ENCODE measurements at places on chromosomes 13 and 19.

DNA sequence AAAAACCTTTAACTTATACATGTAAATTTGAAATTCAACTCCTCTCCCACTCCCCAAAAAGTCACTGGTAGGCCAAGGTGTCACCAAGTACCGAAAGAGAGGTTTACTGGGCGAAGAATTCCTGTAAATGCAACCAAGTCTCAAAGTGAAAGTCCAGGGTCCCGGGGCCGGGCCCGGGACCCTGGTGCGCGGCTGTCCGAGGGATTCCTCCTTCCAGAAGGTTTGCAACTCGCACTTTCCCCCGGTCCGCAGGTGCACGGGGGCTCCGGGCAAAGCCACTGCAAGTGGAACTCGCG, 1.1 kb downstream of the STK24 start:
- DNase-seq = no peak

GRCh38 chr19:16801600-16802013, 27.6 kb upstream of the SIN3B start:
- DNase-seq = no peak

GRCh38 chr19:17872251-17873001, 681 bp downstream of the SLC5A5 start:
- no peak for DNase-seq

DNA sequence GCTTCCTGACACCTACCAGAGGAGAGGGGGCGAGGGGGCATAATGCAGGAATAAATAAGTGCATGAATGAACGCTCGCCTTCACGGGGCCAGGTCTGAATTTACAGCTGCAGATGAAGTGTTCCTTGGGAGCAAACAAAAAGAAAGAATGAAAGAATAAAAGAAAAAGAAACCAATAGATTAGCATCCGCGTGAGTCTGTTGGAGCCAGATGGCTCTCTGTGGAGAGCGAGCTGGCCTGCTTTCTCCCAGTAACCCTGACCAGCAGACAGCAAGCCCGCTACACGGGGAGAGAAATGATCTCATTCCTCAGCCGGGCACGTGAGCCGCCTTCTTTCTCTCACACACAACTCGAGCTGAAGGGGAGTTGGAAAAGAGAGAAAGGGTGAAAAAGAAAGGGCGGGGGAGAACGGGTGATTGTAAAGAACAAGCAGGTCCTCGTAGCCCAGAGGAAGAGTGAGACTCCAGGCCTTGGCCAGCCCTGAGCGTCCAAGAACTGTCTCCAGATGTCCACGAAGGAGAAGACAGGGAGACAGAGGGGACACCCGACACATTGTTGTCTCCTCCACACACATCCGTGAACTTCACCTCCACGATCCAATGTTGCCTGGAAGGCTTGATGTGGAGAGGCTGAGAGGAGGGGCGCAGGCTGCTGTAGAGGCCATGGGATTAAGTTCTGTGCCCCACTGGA, 81.4 kb downstream of the RNASEH2B start:
- DNase-seq = no peak

DNA sequence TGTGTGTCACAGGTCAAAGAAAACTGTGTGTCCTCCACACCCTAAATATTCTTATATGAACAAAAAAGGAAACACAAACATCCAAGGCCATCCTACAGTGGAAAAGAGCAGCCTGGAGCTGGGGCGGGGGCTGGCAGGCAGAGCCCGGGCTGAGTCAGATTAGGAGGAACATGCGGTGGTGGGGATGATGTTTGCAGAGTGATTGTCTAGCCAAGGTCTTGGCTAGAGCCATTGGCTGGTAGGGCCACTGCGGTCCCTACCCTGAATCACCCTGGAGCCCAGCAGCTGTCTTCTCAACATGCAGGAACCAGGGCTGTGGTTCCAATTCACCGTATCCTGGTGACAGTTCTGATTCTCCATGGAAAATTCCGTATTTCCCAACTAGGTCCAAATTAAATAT, 439.5 kb downstream of the FGF9 start:
- DNase-seq = no peak

GRCh38 chr13:107079423-107080049, 511.6 kb upstream of the ARGLU1 start:
- no peak for DNase-seq

GRCh38 chr13:26348966-26349365, 95.0 kb downstream of the CDK8 start:
- DNase-seq = no peak

DNA sequence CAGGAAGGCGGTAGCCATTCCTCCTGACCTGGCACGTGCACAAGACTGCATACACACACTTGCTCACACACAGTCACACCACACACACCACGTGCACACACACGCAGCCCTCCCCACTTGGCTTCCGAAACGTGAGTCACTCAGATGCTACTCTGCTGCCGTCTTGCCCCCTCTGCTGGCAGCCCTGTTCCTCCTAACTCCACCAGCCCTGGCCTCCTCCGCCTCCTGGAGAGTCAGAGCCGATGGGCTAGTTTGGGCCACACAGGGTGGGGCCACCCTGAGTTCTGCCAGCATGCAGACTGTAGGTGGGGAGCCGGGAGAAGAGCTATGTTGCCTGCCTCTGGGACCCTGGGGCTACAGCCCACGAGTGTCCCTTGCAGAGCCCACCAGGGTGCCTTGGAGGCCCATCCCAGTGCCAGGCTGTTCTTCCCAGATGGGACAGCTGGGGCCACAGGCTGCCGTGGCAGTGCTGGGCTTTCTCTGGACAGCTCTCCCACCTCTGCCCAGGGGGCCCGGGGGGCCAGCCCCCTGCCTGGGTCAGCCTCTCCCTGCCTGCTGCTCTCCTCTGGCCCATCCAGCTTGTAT, 12.1 kb downstream of the PIN1 start:
- DNase-seq = no peak
